GM20000 (cell line): ENCODE measurements at places on chromosomes 11 and 22.
A peak's percentile ranks its signal among the peaks of the same experiment; 100 is the strongest.

DNA sequence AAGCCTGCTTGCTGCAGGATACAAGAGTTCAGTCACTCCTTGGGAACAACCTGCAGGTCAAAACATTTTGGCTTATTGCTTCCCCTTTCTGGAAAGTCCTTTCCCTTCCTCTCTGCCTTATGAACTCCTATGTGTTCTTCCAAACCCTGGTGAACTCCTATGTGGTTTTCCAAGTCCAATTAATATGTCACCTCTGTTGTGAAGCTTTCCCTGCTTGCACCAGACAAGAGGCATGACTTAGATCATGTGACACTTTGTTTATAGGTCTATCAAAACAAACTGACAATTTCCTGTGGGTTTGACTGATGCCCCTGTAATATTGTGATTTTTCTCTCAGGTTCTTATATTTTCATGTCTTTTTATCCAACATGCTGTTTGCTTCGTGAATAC, 64.2 kb downstream of the ENDOD1 start:
- DNase-seq = no peak

GRCh38 chr11:14449302-14449714, 50.3 kb downstream of the COPB1 start:
- no peak for DNase-seq

GRCh38 chr11:130129922-130130321, 29.7 kb upstream of the ST14 start:
- DNase-seq = no peak

- no peak for DNase-seq
These were observed 22.9 kb downstream of the FAR1 start for GRCh38 chr11:13691286-13691899.

DNA sequence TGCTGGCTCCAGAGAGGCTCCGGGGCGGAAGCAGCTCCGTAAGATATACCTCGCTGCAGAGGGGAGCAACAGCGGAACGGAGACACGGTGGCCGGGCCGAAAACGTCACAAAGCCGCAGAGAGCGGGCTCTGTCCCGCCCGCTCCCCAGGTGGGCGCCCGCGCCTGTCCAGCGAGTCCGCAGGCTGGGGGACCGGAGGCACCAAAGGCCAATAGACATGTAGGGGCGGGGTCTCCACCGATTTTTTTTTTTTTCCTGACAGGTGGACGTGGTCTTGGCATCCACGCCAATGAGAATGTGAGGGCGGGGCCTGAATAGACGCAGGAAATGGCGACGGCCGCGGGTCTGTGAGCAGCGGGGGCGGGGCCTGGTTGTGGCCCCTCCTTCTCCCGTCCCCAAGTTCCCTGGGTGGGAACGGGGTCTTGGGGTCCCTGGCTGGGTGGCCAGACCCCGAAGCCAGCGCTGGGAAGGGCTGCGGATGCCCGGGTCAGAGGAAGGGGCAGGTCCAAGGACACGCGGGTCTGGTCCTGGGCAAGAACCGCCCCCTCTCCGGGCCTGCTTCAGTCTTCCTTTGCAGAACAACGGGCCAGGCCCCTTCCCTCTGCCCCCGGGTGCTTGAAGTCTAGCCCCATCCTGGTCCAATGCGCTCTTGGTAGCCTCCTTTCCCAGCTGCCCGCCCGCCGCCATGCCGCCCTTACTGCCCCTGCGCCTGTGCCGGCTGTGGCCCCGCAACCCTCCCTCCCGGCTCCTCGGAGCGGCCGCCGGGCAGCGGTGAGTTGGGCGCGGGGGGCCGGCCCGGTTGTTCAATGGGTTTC, at the start of gene DNAJC4:
Gene DNAJC4, plus strand, starts transcription at position 378 of the 814 bp plus-strand sequence. Its CDS starts 307 bp downstream, at position 685.
- DNase-seq = peak; percentile 93

DNA sequence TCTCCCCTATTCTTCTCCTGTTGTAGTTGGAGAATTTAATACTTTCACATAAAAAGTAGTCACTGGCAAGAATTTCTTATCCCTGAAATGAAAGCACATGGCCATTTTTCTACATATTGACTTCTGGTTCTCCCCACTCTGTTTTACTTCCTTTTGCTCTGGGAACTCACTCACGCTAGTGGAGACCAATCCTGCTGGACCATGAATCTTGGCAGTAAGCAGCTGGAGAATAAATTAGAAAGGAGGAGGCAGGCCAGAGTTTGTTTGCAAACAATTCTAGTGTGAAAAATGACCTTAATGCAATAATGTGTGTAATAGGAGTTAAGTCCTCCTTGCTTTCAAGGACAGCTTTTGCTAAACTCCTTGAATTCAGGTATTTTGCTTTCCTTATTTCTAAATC, 412.3 kb upstream of the CHORDC1 start:
- DNase-seq = no peak

DNA sequence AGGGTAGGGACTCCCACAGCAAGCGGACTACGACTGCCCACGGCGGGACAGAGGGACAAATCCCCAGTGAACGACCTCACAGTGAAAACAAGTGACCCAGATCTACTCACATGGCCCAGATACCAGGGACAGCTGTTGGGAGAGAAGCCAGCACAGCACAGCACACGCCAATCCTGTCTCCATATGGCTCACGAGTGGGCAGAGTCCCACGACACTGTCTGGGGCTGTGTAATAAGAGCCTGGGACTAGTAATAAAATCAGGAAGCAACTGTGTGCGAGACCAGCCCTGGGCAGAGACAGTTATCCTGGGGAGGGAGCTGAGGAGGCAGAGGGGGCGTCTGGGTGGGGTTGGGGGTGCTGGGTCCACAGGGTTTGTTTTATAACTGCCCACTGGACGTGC, 385.0 kb downstream of the CTTN start:
- DNase-seq = no peak

DNA sequence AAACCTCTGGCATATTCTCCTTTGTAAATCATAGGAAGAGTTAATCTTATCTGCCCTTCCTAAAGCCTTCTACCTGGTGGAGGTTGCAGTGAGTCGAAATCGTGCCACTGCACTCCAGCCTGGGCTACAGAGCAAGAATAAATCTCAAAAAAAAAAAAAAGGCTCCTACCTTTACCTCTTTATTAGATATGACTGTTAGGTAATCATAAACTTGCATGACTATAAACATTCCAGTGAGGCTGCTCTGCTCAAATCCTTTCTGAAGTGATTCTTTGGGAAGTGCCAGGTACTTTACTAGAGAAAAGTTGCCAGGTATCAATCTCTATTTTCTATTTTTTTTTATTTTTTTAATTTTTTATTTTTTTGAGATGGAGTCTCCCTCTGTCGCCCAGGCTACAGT, 59.6 kb downstream of the MPPED2 start:
- no peak for DNase-seq

DNA sequence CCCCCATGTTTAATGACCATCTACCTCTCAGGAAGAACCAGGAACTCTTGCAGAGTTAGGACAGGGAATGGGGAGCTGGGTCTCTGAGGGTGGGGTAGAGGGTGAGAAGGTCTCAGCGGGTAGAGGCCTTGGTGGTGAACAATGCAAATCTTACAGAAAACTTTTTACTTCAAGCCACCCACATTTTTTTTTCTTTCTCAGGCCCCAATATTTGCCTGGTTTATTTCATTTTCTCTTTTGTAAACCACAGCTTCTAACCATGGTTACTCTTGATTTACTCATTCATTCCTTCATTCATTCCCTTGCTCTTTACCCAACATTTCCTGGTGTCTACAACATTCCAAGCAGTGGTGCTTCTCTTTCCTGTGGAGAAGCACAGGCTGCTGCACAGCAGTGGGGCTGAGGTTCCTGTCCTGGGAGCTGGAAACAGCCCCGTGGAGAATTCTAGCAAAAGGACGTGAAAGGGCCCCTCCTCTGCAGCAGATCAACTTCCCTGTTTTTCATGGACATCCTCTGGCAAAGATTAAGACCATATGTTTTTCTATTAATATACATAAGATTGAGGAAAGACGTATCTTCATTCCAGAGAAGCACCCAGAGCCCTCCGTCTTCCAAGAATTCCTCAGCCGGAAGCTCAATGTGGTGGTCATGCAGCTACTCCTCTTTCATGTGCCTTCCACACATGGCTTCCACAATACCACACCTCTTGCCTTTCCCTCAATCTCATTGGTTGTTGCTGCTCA, 224.4 kb upstream of the SESN3 start:
- peak; percentile 20 for DNase-seq

DNA sequence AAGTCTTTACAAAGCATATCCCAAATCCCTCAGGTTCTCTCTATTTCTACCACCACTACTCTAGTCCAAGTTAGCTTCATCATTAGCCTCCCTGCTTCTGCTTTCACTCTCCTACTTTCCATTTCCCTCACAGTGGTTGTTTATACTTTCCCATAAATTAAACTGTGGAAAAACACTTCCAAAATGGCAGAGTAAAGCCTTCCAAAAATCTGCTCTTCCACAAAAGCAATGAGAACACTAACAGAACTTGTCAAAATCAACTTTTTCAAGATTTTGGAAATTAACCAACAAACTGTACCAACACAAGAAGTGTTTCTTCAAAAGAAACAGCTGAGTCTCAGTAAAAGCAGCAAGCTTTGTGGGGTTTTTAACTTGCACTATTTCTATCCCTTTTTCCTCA, 71.8 kb downstream of the TTC28 start:
- DNase-seq = no peak

DNA sequence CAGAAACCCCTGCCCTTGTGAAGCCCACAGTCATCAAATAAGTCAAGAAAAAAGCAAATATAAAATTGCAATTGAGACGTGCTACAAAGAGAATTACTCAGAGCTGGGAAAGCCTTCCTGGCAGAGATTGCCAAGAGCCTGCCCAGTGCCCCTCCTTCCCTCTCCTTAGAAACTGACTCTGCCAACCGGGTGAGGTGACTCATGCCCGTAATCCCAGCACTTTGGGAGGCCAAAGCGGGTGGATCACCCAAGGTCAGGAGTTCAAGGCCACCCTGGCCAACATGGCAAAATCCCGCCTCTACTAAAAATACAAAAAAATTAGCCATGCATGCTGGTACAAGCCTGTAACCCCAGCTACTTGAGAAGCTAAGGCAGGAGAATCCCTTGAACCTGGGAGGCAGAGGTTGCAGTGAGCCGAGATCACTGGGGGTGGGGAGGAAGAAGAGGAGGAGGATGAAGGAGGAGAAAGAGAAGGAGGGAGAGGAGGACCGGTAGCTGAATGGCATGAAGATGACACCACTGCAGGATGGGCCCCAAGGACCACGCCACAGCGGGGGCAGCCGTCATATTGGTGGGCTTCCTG, 76.1 kb upstream of the RTL6 start:
- no peak for DNase-seq

- DNase-seq = no peak
These were observed 135.6 kb downstream of the RCN1 start for GRCh38 chr11:32226480-32226879.

GRCh38 chr11:70916351-70916750, 336.0 kb downstream of the SHANK2 start:
- no peak for DNase-seq

DNA sequence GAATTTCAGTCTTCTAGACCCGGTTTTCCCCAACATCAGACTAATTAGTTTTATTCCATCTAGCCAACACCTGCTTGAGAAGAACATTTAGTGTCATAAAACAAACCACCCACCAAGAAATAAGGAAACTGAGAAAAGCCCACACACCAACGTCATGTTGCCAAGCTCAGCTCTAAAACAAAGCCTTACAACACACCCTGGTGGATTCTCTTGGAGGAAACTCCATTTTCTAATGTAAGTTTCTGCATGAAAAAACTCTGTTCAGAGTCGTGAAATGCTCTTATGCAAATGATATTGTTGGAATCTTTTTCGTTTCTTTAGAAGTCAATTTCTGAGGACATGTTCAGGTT, 105.0 kb upstream of the RAG2 start:
- DNase-seq = peak; percentile 23

DNA sequence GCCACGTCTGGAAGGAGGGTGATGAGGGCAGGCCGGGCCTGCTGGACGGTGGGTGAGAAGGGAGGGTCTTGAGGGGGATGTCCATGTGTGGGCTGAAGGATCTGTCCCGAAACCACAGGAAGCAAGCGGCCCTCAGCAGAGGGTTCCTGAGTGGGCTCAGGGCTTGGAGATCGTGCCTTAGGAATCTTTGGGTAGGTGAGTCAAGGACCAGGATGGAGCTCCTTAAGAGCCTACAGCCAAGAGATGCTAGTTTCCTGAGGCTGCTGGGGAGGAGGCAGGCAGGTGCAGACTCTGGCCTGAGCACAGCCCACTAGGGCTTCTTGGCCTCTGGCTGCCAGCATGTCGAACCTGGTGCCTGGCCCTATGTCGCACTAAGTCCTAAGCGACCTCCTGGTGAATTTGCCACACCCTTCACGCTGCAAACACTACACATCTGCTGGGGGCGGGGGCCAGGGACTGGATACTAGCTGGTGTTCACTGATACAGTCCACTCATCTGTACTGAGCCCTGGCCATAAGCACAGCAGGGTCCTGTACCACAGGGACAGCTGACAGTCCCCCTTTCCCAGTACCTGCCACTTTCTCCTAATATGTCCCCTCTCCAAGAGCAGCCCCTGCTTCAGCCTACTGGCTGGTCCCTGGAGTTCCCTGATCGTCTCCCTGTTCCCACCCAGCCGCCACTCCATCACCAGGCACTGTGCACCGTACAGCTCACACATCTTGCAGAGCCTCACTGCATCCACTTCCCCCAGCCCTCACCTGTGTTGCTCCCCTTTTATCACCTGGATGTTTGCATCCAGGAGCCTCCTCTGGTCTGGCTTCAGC, 19.5 kb downstream of the GNAZ start:
- DNase-seq = no peak

DNA sequence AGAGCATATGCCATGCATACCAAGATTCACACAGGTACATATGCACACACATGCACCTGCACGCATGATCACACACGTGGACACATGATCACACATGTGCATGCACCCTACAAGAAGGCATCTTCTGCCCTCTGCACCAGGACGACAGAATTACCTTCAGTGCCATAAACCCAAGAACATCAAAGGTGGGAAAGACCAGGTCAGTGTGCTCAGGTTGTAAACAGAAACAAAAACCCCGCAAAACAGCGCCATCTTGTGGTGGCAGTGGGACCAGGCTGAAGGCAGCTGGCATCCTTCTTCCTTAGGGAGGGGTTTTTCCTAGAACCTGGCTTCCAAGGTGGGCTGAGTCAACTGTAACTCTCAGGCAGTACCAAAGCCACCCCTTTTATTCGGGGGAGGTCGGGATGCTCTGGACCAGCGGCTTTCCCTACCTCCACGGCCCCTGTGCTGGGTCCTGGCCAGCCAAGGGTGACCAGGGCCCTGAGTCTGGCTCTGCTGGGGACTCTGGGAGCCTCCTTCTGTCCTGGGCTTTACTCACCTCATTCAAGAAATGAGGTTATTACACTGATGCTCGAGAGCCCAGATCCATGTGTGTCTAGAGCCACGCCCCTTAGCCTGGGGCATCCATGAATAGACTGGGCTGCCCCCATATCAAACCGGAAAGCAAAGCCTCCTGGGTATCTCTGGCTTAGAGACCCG, 69.4 kb upstream of the FGF3 start:
- DNase-seq = peak; percentile 86

- DNase-seq = no peak
These were observed 95.0 kb downstream of the PDE2A start for GRCh38 chr11:72578991-72579815.

GRCh38 chr22:21042978-21043859, 2.5 kb upstream of the LRRC74B start:
- DNase-seq = no peak
